ENCODE measurements at places on chromosomes 5 and 9. TPM values are rescaled to one million over a fixed set of nuclear protein-coding genes. Genes with fewer than 3 reads are reported as not detected.

Gene CYLC2
- total RNA-seq: not detected

GRCh38 chr5:88758184-88758583 is 124.8 kb downstream of the MEF2C start:
- no peaks in the 10 kb centered on the region for H3K36me3 ChIP-seq
- H3K27me3 ChIP-seq: no peaks in the 10 kb centered on the region
- no peak for DNase-seq

DNA sequence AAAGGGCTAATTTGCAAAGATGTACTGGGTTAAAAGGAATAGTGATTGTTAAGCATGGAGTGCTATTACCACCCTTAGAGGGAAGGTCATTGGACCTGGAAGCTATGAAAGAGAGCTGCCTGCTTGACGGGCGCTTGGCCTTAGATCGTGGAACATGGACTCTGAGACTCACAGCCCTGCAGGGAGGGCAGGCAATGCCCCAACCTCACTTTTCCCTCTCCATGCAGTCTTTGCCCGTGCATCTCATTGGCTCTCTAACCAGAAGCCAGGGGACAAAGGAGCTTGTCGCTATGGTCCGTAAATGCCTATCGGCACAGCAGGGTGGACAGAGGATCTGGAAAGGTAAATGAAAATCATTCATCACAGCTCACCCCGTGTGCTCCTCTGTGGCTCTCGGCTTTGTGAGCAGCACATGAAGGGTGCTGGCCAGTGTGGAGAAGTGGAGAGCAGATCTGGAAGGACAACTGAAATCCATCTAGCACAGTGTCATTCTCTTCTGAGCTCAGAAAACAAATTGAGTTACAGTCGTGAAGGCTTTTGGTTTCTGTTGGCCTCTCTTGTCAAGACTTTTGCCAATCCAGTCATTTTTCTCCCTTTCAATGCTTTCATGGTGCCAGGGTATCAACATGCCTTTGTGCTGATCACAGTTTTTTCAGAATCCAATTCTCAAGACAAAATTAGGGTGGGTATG is 186.2 kb downstream of the SNX18 start:
- H3K27me3 ChIP-seq: no peaks in the 10 kb centered on the region
- H3K27ac ChIP-seq: no peak overlapping the region
- H3K4me1 ChIP-seq: no peaks in the 10 kb centered on the region
- H3K4me3 ChIP-seq: no peak overlapping the region

- DNase-seq: no peak
- H3K4me3 ChIP-seq: no peak overlapping the region
- H3K27me3 ChIP-seq: no peaks in the 10 kb centered on the region
- no peaks in the 10 kb centered on the region for H3K4me1 ChIP-seq
- no peaks in the 10 kb centered on the region for H3K36me3 ChIP-seq
- no peak overlapping the region for H3K27ac ChIP-seq
Observed at GRCh38 chr5:157454273-157454672, 5.7 kb upstream of the NIPAL4 start.

- H3K27ac ChIP-seq: no peak overlapping the region
- no peaks in the 10 kb centered on the region for H3K27me3 ChIP-seq
- no peak for DNase-seq
- peaks cover 7% of the 10 kb centered on the region for H3K4me1 ChIP-seq
- peaks cover 13% of the 10 kb centered on the region for H3K36me3 ChIP-seq
- H3K4me3 ChIP-seq: no peak overlapping the region
Observed at GRCh38 chr9:132008855-132009812, 70.5 kb downstream of the MED27 start.

All from CD4-positive, alpha-beta T cell (primary cell).